ENCODE measurements at places on chromosomes 5 and 9.

DNA sequence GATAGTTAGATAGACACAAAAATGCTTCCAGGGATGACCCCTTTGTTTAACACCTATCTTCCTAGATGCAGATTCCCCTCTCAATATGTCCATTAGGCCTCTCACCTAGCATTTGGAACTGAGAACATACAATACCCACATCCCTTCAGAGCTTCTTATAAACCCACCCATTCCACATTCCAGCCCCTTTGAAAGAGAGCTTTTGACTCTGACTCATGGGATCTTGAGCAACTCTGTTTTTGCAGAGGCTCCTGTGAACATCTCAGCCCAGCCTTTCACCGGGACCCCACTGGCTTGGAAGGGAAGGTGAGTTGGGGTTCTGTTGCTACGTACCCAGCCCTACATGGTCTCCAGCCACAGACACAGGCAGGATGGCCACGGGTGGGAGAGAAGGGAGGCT is 195.5 kb downstream of the FRMD3 start:
- DNase-seq: no peak

- DNase-seq: no peak
These were observed 86.0 kb upstream of the PAPPA start for GRCh38 chr9:116067566-116067965.

DNA sequence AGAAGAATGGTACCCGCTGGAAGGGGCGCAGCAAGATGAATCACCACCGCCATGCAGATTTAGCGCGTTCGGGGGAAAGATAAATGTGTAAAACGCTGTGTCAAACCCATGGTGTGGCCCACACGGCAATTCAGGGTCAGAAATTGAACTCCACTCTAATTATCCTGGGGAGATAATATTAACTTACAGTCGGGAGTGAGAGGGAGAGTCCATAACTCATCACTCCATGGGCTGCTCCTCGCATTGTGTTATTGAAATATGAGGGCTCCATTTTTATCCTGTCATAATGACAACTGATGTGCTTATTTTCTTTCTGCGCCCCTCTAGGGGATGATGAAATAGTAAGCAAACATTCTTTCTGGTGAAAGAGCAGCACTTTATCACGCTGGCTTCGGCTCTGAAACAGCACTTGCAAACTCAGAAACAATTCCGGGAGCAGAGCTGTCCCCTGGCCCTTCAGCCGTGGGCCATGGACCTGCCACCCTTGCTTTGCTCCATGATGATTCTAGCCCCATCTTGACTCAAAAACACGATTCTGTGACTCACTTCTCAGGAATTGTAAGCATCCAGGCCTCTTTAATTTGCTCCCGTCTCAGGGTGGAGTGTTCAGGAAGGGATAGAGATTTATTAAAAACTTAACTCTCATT is 431.6 kb downstream of the IRX1 start:
- no peak for DNase-seq

DNA sequence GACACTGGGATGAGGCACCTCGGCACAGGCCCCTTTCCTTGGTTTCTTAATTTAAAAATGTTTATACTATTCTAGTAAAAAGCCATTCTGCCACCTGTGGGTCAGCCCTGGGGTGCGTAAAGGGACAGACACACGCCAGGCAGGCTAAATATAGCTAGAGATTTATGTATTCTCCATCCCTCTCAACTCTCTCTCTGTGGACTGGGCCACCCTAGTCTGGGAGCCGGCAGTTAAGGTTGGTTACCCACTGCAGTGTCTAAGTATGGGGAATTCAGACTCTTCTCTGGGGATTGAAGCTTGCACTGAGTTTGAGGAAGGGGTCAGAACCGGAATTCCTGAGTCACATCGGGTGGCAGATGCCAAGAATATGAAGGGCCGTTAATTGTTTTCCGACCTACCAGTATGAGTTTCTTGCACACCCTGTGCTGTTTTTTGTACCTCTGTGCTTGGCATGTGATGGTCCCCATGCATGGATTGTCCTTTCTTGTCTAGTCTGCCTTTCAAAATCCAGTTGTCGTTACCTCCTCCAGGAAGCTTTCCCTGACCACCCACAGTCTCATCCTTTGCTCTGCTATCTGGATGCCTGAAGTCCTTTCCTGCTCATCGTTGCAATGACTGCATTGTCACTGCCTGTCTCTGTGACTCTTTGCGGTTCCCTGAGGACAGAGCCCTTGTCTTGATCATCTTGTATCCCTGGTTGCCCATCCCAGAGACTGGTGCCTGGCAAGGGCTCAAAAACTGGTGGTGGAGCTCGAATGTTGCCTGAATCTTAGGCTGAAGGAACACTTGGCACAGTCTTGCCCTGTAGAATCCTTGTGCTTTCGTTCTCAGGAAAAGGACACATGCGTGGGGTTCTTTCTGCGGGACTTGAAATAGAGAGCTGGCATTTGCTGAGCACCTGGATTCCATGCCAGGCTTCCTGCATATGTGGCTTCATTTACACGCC is 2.1 kb downstream of the NEURL1B start:
- DNase-seq: no peak

DNA sequence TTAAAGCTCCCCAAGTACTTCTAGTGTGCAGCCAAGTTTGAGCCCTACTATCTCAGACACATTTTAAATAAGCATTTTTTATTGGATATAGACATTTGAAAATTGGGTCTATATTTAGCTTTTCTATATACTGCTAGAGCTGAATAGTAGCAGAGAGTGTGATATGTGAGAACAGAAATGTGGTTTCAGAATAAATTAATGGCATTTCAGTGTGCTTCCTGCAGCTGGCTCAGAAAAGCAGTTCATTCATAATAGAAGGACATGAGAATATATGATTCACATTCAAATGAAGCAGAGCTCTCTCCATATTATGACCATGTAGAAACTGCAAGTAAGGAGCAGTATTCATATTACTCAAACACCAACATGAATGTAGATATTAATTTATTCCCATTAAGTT is 464.0 kb downstream of the PTPRD start:
- DNase-seq: no peak

- DNase-seq: peak; percentile 47
These were observed 23.4 kb downstream of the SPACA9 start for GRCh38 chr9:132901858-132902831.

DNA sequence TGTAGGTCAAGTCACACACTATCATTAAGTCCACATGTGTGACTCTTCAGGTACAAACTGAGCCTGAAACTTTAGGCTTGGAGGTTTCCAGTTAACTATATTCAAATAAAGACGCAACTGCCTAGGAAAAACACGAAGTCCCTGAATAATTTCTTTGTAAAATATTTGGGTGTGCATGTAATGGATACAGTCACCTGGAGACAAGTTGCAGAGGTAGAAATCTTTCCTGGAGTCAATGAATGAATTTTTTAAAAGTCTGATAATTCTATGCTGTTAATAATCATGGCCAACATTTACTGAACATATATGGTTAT is 132.7 kb downstream of the MTX3 start:
- DNase-seq: no peak

DNA sequence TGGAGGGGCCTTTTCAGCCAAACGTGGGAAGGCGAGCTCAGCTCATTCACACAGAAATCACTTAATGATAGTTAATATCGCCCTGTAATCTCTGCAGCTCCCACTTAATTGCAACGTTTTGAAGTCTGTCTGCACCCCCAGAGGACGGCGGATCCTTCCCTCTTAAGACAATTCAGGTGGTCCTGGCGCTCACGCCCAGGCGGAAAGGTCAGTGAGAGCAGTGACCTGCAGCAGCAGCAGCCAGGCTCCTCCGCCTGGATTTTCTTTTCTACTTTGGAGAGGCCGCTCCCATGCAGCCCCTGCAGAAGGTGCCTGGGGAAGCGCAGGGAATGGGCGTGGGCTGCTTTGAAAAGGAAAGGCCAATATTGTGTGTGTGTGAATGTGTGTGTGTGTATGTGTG is 400.9 kb upstream of the IRX1 start:
- no peak for DNase-seq

DNA sequence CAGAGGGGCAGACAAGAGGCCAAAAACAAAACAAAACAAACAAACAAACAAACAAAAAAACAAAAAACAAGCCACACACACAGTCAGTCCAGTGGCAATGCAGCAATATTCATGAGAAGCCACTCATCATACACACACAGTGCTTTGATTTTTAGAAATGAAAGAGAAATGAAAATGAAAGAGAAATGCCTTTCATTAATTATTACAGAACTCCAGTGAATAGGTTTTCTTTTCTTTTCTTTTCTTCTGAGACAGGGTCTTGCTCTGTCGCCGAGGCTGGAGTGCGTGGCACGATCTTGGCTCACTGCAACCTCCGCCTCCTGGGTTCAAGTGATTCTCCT is 36.9 kb downstream of the SPRY4 start:
- DNase-seq: no peak

- DNase-seq: no peak
These were observed 15.6 kb downstream of the RIOK2 start for GRCh38 chr5:97167435-97167834.

- DNase-seq: no peak
These were observed 6.5 kb upstream of the EBF1 start for GRCh38 chr5:159106193-159106568.

DNA sequence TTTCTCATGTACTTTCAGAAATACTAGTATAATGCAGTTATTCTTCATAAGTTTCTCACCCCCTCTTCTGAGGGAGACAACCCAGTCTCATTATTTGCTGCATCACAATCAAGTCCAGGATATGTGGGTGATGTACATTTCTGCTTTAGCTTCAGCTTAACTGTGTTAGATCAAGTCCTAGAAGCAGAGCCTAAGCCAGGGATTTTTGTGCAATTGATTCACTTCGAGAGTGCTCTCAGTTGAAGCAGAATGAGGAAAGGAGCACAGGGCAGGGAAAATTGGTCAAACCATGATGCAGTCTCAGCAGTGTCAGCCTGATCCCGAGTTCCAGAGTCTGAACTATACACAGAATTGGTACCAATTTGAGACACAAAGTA is 15.1 kb downstream of the HNRNPK start:
- no peak for DNase-seq

DNA sequence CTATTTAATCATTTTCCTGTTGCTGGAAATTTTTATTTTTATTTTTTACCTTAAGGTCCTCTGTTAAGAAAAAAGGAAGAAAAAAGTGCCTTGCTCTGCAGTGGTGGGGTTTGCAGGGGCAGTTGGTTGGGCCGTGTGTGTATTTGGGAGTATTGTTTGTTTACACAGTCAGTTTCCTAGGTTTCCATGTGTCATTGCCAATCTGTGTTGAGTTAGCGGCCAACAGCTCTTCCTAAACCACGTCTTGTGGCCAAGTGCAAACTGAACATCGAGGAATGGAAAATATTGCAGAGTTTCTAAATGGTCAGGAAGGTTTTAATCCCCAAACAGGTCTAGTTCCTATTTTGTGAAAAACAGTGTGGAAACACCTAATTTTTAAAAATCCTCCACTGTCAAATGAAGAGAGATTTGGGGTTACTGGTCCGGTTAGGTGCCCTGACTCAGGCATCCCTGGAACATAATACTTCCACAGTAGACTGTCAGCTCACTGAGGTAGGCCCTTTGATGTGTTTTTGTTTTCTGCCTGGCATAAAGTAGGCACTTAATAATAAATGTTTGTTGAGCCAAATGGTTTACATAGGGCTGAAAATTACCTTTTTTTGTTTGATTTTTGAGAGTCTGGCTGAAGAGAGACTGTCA is 37.0 kb downstream of the MAMDC2 start:
- DNase-seq: no peak

DNA sequence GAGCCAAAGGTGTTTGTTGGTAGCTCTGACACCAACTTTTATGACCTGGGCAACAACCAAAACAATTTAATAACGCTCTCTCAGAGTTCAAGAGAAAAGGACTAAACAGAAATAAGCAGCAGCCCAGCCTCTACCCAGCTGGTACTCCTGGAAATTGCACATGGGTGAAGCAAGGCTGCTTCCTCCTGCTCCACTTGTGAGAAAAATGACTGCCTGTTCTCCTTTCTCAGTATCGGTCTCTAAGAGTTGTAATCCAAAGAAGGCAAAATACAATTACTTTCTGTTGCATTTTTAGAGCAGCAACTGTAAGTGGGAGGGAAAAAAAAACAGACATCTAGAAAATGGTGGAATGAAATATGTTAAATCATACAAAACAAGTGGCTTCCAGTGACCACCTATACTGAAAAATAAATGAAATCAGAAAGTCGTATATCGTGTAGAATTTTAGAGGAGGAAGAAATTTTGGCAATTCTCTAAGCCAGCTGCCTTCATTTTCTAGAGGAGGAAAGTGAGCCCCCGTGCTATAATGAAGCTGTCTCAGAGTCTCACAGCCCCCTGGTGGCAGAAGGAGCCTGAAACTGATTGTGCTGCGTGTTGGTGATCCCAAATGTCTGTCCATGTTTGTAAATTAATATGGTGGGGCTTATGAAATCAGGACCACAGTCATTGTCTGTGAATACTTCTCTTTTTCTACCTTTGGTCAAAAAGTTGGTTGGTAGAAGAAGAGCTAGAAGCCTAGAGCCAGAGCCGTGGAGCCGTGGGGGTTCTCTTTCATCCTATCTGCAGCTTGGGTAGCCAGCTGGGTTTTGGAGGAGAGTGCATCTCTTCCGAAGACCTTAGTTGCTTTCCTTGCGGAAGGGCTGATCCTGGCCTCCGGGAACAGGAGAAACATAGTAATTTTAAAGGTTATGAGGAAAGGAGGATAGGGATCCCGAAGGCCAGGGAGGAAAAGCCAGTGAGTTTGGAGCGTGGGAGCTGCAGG is 139.9 kb downstream of the PIP5K1B start:
- no peak for DNase-seq

- DNase-seq: no peak
These were observed 45.4 kb downstream of the SPATA31C2 start for GRCh38 chr9:88092797-88093331.

GRCh38 chr5:87572090-87572489 is 159.4 kb upstream of the CCNH start:
- DNase-seq: no peak

DNA sequence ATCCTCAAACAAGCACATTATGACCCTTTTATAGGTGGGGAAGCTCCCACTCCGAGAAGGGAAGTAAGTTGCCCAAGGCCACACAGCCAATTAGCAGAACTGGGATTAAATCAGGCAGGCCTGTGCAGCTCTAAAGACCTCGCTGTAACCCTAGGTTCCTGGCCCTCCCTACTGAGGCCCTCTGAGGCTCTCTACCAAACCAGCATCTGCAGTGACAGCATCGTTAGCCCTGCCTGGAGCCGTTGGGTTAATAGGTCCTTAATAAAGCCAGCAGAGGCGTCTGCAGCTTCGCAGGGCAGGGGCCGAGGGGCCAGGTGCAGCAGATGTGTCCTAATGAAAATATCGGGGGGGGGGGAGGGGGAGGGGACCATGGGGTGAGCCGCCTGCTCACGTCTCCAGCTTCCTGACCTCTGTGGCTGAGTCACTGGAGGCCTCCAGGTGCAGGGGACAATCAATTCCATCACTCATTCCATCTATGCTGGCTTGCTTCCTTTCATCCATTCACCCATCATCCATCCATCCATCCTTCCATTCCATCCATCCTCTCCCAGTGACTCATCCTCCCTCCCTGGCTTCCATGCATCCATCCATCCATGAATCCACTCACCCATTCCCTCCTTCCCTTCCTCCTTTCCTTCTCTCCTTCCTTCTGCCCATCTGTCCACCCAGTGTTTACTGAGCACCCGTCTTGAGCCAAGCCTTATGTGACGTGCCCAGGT is 203.9 kb downstream of the C9orf50 start:
- DNase-seq: no peak

- no peak for DNase-seq
These were observed 204.5 kb downstream of the AP3B1 start for GRCh38 chr5:78090002-78090401.

Data from activated CD8-positive, alpha-beta memory T cell treated with anti-CD3 and anti-CD28 coated beads for 1 hour (primary cell).